ENCODE measurements at places on chromosomes 1 and 21.

GRCh38 chr1:187396226-187396625 is 567.5 kb downstream of the PLA2G4A start:
- no peak for DNase-seq

DNA sequence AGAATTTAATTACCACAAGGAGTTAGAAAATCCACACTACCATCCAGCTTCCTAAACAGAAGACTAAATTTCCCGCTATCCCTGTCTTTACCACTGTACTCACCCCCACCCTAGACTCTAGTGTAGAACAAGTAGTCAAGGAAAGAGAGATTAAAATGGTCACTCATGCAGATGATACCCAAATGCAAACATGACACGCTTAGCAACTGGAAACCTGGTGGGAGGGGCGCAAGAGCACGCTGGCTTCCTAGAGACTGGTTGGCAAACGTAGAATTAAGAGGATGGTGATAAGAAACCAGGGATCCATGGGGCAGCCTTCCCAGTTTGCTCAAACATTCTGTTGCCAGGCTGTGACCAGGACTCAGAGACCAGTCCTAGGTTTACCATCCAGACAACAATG is 9.9 kb upstream of the LDLRAD1 start:
- DNase-seq, result no peak

GRCh38 chr21:37582590-37582989 is 216.0 kb downstream of the DYRK1A start:
- no peak for DNase-seq

GRCh38 chr1:118862755-118863154 is 125.4 kb downstream of the TBX15 start:
- no peak for DNase-seq

- no peak for DNase-seq
These were observed 18.0 kb downstream of the NADK start for GRCh38 chr1:1760345-1760650.

- no peak for DNase-seq
These were observed 220.3 kb upstream of the NFIA start for GRCh38 chr1:60861961-60862567.

- no peak for DNase-seq
These were observed 9.5 kb upstream of the ADORA3 start for GRCh38 chr1:111512931-111513330.

GRCh38 chr1:94160811-94161210 is 39.9 kb upstream of the ABCA4 start:
- no peak for DNase-seq

DNA sequence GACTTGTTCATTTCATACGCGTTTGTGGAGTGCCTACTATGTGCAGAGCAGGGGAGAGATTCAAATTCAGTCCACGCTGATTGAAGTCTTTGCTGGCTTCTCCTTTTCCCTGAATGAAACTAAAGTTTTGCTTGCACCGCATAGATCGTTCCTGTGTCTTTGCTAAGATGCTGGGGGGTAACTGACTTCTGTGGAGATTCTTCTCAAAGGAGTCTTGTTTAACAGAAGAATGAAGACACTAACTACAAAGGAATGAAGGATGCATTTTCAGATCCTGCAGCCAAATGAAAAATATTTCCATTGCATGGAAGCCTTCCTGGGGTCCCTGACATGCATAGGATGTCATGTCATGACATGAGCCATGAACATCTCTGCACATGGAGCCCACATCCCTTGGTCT is 26.9 kb upstream of the H6PD start:
- no peak for DNase-seq

GRCh38 chr1:182446033-182446669 is 3.8 kb upstream of the RGSL1 start:
- DNase-seq, result no peak

- no peak for DNase-seq
These were observed 37.8 kb upstream of the BMP8A start for GRCh38 chr1:39453603-39454002.

DNA sequence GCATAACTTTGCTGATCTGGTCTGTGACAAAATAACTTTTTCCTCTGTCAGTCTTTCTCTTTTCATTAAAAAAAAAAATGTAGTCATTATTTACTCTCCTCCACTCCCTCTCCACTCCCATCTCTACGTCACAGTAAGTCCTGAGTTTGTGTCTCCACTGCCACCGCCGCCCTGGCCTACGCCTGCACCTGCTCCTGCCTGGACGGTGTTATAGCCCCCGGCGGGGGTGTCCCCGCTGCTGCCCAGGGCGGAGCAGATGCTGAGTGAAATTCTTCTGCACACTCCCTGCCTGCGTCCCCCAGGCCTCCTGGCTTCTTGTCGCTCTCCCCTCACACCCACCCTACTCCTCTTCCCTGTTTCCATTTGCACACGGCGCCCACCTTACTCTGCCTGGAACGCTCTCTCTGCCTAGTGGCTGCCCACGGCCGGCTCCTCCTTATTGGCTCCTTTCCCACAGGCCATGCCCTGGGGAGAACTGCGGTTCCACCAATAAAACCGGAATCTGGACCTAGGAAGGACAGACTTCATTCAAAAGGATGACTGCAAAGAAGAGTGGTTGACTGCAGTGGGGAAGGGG is 55.2 kb upstream of the C1orf174 start:
- DNase-seq, result no peak

- no peak for DNase-seq
These were observed 16.7 kb downstream of the CHD5 start for GRCh38 chr1:6163191-6163972.

DNA sequence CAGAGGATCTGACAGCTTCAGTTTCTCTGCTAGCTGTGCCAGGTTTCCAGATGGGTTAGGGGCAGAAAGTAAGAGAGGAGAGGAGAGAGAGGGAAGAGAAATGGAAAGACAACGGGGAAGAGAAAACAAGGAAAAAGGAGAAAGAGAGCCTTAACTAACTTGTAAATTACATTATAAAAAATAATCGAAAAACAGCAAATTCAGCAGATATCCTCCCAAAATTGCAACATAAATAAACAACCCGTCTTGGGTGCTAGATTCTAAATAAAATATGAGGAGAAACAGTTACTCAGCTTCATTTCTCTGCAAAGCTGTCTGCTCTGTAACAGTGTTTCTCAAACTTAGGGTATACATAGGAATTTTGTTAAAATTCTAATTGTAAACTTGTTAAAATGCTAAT is 29.2 kb downstream of the SEC16B start:
- DNase-seq, result no peak

DNA sequence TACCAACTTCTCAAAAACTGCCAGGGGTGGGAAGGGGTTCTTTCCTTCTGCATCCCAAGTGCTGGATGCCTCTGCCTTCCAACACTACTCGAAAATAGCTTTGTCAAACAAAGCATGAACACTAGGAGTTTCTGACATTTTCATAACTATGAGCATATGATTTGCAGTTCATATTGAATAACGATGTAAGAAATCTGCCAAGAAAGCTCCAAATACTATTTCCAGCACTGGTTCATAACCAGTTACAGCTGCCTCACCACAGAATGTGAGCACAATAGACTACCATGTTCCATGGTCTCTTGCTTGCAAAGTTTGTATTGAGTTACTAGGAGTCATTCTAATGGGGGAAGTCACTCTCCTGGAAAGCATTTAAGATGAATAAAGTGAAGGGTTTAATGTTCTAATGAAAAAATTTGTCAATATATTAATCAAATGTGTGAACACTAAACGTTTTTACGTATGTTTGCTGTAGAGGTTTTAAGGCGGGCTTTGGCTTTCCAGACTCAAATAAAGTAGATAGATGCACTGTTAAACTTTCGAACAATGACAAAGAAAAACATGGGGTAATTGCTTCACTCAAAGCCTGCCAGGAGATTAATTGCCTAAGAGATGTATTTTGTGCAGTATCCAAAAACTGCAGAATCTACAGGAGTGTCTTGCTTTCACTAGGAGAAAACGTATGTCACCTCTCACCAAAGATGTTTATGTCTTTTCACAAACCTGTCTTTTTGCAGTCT is 78.6 kb upstream of the UBE2U start:
- DNase-seq, result no peak

DNA sequence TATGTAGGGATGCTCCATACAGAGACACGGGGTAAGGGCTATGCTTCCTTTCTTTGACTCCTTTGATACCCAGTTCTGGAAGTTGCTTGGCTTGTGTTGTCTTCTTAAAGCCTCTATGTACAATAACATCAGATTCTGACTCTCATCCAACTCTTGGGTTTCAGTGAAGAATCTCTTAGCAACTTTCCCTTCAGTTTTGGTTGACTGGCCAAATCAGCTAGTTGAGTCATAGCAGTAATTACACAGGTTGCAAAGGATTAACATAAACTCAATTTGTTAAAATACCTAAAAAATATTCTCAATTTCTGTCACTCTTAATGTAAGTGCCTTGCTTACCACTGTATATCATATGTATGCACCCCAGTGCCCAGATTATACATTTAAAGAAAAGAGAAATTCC is 9.2 kb downstream of the CD1E start:
- DNase-seq, result no peak

- no peak for DNase-seq
These were observed 38.4 kb upstream of the RBM34 start for GRCh38 chr1:235199441-235199840.

DNA sequence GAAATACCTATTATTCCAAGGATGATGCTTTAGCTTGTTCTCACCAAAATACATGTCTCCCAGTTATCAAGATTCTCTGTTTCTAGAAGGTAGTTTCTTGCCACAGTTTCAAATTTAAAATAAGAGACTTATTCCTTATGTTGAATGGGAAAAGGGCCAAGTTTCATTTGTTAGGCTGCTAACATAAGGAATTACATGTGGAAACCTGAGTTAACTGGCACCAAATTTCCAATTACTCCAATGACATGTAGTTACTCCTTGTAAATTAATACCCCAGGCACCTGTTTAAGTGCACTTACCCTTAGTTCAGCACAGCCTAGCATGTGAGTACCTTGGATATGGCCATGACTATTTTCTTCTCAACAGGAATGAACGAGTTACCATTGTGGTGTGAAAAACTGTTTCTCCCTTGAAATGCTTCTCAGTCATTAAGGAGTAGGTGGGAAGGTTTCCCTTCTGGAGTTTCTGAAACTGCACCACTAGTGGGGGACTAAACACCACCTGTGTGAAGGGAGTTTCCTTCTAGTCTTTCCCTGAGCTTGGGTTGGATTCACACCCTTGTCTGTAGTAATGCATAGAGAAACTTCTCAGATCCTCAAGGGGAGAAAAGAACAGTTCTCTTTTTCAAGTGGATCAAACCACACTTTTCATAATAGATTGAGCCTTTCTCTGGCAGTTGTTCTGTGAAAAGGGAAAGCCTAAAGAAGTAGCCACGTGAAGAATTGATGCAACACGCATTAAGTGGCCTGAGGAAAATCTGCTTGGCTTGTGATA is 32.3 kb upstream of the LRRC8C start:
- DNase-seq, result no peak

GRCh38 chr1:60998786-60999185 is 83.6 kb upstream of the NFIA start:
- DNase-seq, result no peak

- DNase-seq, result no peak
These were observed 5.9 kb downstream of the USP24 start for GRCh38 chr1:55209247-55209646.

GRCh38 chr1:243325305-243325890 is 69.6 kb downstream of the SDCCAG8 start:
- no peak for DNase-seq

Measured in activated naive CD4-positive, alpha-beta T cell treated with anti-CD3 and anti-CD28 coated beads, Interleukin-2, amount 50 U/mL, for 16 hours (primary cell).